ENCODE measurements at places on chromosomes 7 and 10.

DNA sequence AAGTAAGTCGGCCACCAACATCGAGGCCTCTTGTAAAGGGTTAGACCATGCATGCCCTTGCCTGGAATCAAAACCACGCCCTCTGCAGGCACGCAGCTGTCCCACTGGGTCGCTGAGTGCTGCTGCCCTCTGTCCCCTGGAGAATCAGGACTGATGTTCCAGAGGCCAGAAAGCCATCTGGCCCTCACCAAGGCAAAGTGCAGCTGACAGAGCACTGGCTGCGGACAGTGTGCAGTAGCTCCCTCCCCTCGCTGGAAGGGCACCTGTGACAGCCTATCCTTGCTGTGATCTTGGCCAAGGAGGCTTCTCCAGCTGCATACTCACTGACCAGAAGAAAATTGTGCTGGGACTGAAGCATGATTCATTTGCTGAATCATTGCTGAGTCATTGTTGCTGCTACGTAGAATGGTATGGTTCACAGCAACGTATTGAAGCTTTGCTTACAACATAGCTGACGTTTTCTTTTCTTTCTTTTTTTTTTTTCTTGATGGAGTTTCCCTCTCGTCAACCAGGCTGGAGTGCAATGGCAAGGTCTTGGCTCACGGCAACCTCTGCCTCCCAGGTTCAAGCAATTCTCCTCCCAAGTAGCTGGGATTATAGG lies 30.4 kb downstream of the DDC start:
- H3K36me3 ChIP-seq: no peaks in the 10 kb centered on the region
- H3K4me3 ChIP-seq: no peak overlapping the region
- no peaks in the 10 kb centered on the region for H3K27me3 ChIP-seq
- H3K4me1 ChIP-seq: no peaks in the 10 kb centered on the region
- no peak for DNase-seq
- H3K27ac ChIP-seq: no peak overlapping the region

GRCh38 chr7:101667920-101668319 lies 38.8 kb upstream of the MYL10 start:
- DNase-seq: no peak
- H3K27me3 ChIP-seq: no peaks in the 10 kb centered on the region
- H3K4me1 ChIP-seq: no peaks in the 10 kb centered on the region
- no peaks in the 10 kb centered on the region for H3K36me3 ChIP-seq

- DNase-seq: no peak
- no peaks in the 10 kb centered on the region for H3K4me1 ChIP-seq
- no peak overlapping the region for H3K4me3 ChIP-seq
- H3K36me3 ChIP-seq: no peaks in the 10 kb centered on the region
- H3K27ac ChIP-seq: no peak overlapping the region
Observed at GRCh38 chr7:80832006-80832405, 86.8 kb downstream of the SEMA3C start.

- H3K36me3 ChIP-seq: no peaks in the 10 kb centered on the region
- H3K4me1 ChIP-seq: no peaks in the 10 kb centered on the region
- no peak for DNase-seq
- H3K4me3 ChIP-seq: no peak overlapping the region
Observed at GRCh38 chr7:89666136-89666835, 488.0 kb upstream of the STEAP1 start.

All from GM12878 (cell line).